ENCODE measurements at places on chromosomes 16 and 17.

- DNase-seq, result no peak
These were observed 37.9 kb upstream of the ABCA9 start for GRCh38 chr17:69098625-69099024.

DNA sequence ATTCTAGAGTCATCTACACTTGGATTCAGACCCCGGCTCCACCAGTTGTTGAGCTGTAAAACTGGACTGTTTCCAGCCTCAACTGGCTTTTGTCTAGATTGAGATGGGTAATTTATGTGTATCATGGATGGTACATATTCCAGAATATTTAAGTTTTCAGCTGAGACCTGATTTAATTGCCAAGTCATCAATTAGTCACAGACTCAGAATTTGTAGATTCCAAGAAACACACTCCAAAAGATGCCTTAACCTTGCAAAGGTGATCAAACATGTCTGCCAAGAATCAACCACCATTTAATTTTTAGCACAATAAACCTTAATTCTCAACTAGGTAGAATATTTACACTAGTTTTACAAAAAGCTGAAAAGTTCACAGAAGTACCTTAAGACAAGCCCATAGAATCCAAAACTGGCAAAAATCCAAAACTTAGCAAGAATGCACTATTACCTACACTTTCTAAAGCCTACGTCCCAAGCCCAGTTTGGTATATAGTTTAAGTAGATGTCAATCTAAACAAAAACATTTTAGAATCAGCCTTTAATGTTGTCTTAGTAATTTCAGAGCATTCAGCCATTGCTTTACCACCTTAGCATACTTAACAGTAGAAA is 17.7 kb downstream of the SIAH1 start:
- no peak for DNase-seq

DNA sequence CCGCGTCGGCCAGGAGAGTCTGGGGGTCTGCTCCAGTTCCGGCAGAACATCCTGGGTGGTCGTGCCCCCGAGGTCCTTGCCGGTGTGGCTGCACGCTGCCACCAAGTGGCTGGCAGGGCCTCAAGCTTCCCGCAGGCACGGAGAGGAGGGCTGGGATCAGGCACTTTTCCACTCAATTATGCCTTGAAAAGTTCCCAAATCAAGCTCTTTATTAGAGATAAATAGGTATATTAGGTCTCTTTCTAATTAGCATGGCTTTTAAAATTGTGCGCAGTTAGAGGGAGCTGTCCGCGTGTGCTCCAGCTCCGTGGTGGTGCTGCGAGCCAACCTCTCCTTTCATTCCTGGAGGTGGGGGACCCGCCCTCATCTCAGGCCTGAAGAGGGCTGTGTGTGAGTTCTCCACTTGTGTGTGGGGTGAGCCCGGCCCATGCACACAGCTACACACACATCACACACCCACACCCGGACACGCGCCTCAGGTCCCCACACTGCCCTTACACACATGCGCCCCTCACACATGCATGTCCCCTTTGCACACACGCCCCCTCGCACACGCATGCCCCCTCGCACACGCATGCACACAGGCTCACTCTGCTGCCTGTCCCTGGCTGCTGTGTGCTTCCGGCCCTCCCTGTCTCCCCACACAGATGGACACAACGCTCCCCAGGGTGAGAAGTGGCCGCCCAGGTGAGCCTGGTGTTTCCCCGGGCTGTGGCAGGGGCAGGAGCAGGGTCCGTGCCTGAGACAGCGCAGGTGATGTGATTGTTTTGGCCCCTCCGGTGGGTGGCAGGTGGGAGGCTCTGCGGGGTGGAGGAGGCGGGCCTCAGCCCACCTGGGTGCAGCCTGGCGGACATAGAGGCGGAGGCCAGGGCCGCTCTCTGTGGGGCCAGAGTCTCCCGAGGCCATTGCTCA is 28.8 kb downstream of the CACNA1H start:
- DNase-seq, result no peak

DNA sequence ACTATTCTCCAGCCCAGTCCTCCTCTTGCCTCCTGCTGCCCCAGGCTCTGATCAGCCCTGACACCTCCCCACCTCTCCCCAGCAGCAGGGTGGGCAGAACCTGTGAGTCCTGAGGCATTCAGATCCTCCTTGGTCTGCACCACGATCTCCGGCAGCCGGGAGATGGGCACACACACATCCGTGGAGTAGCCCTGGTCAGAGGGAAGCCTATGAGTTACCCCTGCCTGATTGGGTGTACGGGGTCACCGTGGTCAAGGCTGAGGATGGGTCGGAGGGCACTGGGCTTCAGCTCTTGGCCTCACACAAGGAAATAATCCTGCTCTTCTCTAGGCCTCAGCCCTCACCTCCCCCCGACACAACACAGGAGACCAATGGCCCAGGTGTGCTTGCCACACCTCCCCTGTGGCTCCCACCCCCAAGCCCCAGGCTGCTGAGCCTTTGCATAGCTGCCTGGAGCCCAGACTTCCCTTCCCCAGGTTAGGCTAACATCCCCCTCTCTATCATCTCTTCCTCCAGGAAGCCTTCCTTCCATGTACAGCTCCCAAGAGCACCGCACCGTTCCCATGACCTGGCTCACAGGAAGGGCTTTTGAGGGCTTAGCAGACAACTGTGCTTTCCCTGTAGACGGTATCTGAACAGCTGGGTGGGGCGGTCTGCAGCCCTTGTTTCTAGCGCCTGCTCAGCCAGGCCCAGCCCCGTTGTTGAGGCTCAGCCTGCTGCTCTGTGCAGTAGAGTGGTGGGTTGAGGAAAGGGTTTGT is 3.7 kb downstream of the LDHD start:
- no peak for DNase-seq

DNA sequence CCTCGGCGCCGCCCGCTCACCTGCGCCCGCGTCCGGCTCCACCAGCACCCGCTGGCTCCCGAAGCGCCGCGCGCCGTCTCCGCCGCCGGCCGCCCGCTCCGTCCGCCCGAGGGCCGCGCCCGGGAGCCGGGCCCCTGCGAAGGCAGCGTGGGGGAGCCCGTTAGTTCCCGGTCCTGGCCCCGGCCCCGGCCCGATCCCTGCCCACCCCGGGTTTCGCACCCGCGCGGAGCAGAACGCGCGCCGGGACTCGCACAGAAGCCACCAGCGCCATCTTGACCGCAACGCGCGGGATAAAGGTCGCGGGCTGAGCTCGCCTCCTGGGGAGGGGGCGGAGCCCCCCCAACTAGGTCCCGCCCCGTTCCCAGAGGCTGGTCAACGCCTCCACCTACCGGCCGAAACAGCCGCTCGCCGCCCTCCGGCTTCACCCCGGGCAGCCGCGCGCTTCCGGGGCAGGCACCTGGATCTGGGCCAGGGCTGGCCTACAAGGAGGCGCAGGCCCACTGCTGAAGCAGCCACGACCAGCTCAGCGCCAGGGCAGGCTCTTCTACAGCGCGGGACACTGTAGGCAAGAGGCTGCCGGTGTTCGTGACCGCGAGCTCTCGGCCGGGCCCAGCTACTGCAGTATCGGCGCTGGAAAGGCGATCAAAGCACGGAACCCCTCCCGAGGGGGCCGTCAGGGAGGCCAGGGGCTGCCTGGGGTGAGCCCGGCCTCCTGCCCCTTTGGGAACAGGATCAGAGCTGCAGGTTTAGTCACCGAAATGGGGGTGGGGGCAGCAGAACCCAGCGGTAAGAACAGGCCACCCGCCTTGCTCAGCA is at the start of gene ECI1:
Gene ECI1 (minus strand): TSS at position 292 of the 816 bp plus-strand sequence. CDS start 21 bp downstream, at position 271.
- DNase-seq, result peak; percentile 100

GRCh38 chr17:17391668-17392370 is 85.0 kb upstream of the MED9 start:
- DNase-seq, result no peak

- DNase-seq, result peak; percentile 72
These were observed 12.7 kb upstream of the FAM20A start for GRCh38 chr17:68613739-68614298.

DNA sequence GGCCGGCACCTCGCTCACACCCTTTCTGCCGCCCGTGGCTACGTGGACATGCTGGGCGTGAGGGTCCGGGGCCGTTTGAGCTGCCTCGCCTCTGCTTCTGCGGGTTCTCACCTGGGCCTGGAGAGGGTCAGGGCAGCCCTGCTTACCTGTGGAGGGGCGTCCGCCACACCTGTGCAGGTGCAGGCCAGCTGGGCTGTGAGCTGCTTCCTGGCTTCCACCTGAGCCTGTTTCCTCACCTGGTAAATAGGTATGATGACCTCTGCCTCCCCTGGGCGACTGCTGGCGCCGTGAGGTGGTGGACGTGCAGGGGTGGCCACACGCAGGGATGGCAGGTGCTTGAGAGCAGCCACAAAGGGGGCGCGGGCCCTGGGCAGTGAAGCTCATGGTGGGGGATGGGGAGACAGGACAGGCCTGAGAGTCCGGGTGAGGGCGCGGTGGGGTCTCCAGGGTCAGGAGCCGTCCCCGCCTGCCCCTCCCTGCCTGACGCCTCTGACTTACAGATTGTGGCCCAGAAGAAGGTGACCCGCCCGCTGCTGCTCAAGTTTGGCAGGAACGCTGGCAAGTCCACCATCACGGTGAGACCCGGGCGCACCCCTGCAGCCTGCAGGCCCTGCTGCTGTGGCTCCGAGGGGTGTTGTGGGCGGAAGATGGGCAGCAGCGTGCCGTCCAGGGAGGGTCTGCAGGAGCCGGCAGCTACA is 7.8 kb downstream of the CPNE7 start:
- peak; percentile 14 for DNase-seq

GRCh38 chr16:82034981-82035612 is at the start of gene HSD17B2:
Gene HSD17B2, plus strand, starts transcription at chr16:82035253. Its CDS starts 172 bp downstream, at chr16:82035425.
- DNase-seq, result no peak

DNA sequence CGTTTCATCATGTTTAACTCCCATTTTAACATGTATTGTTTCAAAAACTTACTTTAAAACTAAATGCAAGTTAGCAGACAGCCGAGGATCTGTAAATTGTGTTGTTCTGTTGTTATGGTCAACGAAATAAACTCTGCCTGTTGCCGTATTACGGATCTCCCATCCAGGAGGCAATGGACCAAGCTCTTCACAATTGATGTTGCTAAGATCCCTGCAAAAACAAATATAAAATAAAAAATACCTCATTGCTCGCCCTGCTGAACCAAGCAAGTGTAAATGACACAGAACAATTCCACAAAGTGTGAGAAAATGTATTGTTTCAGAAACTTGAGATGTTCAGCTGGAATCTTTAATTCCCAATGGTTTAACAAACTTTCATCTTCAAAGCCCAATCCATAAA is 65.0 kb downstream of the CEP95 start:
- no peak for DNase-seq

DNA sequence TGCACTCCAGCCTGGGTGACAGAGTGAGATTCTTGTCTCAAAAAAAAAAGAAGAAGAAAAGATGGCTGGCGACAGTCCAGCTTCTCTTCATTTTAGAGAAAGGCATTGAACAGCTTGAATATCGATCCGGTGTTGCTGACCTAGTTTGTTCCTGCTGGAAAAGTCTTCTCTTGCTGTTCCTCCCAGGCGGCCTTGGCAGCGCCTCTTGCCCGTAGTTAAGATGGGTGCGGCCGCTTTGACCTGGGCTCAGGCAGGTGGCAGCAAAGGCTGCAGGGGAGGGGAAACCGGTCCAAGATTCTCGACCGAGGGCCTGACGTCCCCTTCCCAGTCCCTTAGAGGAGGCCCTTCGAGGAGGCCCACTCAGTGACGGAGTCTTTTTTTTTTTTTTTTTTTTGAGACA is 3.8 kb upstream of the ZNF764 start:
- no peak for DNase-seq
